Naive B cell (primary cell): ENCODE measurements at places on chromosomes 12 and 14.

- DNase-seq, result no peak
These were observed 56.1 kb upstream of the PCED1B start for GRCh38 chr12:47023311-47023710.

DNA sequence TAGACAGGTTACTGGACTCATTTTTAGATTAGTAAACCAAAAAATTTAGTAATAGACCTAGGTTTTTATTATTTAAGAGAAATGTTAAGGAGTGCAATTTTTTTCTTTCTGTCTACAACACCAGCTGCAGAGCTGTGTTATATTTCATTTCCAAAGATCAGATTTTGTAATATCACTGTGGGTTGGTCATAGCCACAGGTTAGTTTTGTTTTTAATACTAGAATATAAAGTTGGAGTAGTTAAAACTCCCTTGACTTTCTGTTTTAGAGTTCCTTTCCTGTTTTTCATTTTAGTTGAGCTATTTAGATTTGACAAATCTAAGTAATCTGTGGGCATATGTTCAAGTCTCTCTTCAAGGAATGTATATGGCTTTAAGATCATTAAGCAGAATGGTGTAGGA, 30.7 kb upstream of the GARIN2 start:
- no peak for DNase-seq

GRCh38 chr14:31263485-31264133, 56.0 kb upstream of the HECTD1 start:
- no peak for DNase-seq

DNA sequence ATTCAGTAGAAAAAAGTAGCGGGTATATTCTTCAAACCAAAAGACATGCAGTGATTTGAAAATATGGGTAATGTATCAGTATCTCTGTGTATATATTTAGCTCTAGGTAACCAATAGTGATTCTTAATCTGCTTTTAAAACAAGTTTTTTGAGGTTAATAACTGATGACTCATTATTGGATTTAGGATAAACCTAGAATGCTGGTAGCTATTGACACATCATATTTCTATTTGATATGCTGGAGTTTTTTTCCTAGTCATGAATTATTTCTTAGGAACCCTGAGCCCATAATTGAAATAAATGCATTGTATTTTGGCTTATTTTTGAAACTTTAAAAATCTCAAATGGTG, 15.5 kb downstream of the ARF6 start:
- no peak for DNase-seq

DNA sequence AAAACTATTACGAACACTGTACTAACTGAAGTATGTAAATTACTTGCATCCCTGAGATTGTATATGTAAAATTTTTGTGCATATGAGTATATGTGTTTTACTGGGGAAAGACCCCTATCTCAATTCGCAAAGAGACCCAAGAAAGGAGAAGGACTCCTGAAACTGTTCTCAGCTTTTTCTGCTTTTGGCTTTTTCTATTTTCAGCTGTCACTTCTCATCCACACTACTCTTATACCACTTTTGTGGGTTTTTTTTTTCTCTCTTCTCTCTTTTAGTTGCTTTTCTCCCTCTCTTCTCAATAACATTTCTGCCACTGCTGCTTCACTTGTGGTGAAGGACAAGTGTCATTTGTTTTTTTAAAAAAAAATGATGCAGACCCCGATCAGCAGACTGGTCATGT, 39.8 kb downstream of the NIN start:
- DNase-seq, result peak; percentile 38

- no peak for DNase-seq
These were observed 20.5 kb downstream of the C14orf132 start for GRCh38 chr14:96059519-96060135.

DNA sequence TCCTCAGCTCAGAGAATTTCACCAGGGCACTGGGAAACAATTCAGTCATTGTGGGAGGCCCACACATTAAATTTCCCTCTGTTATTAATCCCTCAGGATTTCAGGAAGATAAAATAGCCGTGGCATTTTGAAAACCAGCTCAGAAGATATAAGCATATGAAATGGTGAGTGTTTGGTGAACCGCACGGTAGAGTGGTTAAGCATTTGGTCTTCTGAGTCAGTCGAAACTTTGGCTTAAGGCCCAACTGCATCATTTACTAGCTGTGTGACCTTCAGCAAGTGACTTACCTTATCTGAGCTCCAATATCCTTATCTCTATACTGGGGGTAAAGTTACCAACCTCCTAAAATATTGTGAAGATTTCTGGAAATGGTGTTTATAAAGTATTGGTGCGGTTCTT, 5.2 kb upstream of the VRK1 start:
- no peak for DNase-seq

DNA sequence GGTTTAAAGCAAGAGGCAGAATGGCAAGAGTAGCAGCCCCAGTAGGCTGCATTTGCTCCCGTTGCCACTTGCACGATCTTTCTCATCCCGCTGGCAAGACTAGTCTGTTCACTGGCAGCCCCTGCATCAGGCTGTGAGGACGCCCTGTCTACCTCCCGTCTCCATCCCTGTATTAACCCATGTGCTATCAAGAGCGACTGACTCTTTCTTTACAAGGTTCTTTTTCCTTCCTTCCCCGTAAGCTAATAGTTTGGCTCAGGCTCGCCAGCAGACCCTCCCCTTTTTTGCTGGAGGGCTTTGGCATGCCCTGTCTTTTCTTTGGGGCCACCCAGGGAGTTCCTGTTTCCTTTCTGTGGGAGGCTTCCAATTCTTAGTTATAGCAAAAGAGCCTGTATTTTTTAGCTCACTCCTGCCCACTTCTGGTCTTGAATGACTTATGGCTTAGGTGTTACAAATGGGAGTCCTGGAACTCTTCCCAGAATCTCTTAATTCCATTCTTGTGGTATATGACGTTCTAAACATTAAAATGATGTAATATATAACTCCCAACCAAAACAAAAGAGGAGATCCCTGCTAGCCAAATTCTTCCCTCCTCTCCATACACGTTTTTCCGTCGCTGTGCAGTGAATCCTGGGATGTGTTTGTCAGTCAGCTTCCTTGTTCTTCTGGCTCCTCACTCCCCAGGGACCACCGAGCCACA, 149.0 kb downstream of the PRKCH start:
- no peak for DNase-seq

- DNase-seq, result no peak
These were observed 3.6 kb upstream of the WSB2 start for GRCh38 chr12:118064608-118065007.

- DNase-seq, result no peak
These were observed 337 bp downstream of the ZC2HC1C start for GRCh38 chr14:75069811-75070145.

DNA sequence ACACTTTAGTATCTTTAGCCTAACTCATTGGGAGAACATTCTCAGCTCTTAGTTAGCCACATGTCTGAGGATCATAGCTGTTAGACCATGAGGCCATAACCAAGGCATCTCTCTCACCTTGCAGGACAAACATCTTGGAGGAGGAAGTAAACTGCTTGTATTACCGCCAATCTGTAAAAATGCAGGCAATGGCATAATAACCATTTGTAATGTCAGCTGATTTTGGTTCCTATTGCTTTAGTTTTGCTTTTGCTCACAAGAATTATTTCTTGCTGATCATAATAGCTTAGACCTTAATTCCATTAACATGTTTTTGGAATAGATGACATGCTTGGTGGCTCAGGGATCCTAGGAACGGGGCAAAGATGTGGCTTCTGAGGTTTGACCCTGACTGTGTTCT, 16.4 kb upstream of the GSG1 start:
- DNase-seq, result no peak

GRCh38 chr12:128025589-128026245, 241.3 kb upstream of the TMEM132C start:
- DNase-seq, result no peak

DNA sequence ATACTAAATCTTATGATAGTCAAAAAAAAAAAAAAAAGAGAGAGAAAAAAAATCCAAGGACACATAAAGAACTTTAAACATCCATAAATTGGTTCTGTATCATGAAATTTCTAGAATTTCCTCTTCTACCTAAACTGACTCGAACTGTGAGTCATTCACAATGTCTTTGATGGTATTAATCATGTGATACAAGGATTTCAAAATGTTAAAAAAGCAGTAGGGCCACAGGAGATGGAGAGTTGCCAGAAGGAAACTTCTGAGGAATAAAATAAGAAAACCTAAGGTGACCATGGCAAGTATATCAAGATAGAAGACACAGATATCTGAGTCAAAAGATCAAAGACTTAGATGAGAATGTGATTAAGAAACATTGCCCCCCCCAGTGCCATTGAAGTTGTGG, 1320.9 kb upstream of the FLRT2 start:
- no peak for DNase-seq

- no peak for DNase-seq
These were observed 37.6 kb upstream of the PRB4 start for GRCh38 chr12:11347810-11348209.
